Fibroblast of lung (primary cell): ENCODE measurements at places on chromosomes 1 and 21.
A peak's percentile ranks its signal among the peaks of the same experiment; 100 is the strongest.

DNA sequence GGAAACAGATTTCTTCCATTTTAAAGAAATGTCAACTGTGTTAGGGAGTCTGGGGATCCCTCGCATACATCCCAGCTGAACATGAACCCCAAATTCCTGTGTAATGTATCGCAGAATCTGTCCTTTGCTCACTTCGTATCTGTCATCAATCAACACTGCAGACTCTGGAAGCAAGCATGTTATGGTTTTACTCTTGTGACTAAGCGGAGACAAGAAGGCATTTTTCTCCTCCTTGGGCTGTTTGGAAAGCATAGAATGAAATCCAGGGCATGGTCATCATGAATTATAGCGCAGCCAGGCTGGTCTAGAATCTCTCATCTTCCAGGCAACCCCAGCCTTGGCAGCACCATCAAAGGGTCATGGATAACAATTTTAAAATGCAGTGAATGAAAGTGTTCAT, 290.2 kb downstream of the KIF26B start:
- DNase-seq: no peak

DNA sequence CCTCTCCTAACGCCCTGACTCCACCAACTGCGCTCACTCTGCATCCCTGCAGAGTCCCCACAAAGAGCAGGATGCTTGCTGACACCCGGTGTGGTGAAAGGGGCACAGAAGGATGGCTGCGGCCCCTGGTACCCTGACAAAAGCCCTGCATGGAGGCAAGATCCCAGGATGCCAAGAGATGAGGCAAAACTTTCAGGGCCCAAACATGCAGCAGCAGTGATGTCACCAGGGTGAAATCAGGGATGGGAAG, 36.6 kb downstream of the SLC9A1 start:
- no peak for DNase-seq

GRCh38 chr1:203628201-203629015, 1.8 kb downstream of the ATP2B4 start:
- peak; percentile 60 for DNase-seq

GRCh38 chr1:220726634-220727033, 21.5 kb upstream of the MTARC2 start:
- DNase-seq: no peak

- no peak for DNase-seq
Measured at GRCh38 chr1:80645621-80646020, 1155.1 kb upstream of the ADGRL2 start.

DNA sequence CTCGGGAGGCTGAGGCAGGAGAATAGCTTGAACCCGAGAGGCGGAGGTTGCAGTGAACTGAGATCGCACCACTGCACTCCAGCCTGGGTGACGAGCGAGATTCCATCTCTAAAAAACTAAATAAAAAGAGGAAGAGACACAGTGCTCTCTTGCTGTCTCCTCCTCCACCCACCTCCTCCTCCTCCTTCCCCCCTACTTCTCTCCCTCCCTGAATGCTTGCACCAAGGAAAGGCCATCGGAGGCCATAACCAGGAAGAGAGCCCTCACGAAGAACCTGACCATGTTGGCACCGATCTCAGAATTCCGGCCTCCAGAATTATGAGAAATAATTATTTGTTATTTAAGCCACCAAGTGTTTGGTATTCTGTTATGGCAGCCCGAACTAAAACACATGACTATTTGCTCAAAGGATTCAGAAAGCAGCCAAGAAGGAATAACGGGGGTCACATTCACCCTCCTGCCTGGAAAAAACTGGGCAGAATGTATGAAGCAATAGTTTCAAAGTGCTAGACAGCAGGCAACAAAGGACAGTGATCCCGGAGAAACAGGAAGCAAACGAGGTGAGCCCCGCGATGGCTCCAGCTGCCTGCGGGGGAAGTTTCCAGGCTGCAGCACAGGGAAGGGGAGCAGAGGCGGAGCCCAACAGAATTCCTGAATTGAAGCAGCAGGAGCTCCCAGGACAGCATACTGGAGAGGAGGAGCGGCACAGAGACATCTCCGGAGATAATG, 35.8 kb downstream of the LDLRAD1 start:
- peak; percentile 39 for DNase-seq

- DNase-seq: no peak
Measured at GRCh38 chr1:200307755-200308066, 102.1 kb downstream of the ZNF281 start.

- no peak for DNase-seq
Measured at GRCh38 chr1:211587123-211587522, 8.2 kb upstream of the SLC30A1 start.

DNA sequence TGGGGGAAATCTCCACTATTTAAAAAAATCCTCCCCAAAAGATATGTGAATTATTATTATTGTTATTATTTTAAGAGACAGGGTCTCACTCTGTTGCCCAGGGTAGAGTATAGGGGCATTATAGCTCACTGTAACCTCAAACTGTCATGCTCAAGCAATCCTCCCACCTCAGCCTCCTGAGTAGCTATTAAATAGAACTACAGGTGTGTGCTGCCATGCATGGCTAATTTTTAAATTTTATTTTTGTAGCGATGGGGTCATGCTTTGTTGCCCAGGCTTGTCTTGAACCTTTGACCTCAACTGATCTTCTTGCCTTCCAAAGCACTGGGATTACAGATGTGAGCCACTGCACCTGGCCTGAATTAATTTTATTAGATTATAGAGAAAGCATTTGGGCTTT, 116.8 kb downstream of the RABGAP1L start:
- no peak for DNase-seq

GRCh38 chr1:228022571-228023293, 15.9 kb downstream of the WNT3A start:
- no peak for DNase-seq

DNA sequence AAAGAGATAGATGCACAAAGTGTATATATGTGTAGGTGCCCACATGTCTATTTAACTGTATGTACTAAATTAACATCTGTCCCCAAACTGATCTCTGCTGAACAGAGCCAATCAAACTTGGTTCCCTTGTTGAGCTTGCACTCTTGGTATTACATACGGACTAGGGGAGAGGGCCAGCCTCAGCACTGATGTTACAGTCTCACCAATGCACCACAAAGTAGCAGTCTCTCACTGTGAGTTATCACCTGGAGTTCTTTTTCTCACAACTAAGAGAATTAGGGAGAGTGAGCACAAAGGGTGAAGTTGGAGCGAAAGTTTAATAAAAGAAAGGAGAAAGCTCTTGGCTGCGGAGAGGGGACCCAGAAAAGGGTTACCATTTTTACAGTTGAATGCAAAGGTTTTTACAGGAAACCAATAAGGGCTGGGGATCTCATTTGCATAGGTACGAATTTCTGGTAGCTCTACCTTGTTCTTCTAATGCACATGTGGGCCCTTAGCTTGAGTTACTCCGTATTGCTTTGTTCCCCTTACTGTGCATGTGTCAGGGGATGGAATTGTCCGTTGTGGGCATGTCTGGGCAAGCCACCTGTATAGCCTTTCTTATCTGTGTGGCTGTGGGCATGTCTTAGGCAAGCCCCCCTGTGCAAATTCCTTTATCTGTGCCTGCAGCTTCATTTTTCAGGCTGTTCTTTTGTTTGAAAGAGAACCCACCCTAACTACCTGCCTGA, 13.3 kb upstream of the CHI3L2 start:
- DNase-seq: no peak

- DNase-seq: no peak
Measured at GRCh38 chr1:37189111-37189510, 154.8 kb upstream of the GRIK3 start.

GRCh38 chr1:6785728-6786505, 663 bp downstream of the CAMTA1 start:
- DNase-seq: no peak

- no peak for DNase-seq
Measured at GRCh38 chr1:195275710-195276109, 1332.5 kb downstream of the KCNT2 start.

GRCh38 chr1:64242895-64243756, 39.7 kb downstream of the UBE2U start:
- peak; percentile 34 for DNase-seq

DNA sequence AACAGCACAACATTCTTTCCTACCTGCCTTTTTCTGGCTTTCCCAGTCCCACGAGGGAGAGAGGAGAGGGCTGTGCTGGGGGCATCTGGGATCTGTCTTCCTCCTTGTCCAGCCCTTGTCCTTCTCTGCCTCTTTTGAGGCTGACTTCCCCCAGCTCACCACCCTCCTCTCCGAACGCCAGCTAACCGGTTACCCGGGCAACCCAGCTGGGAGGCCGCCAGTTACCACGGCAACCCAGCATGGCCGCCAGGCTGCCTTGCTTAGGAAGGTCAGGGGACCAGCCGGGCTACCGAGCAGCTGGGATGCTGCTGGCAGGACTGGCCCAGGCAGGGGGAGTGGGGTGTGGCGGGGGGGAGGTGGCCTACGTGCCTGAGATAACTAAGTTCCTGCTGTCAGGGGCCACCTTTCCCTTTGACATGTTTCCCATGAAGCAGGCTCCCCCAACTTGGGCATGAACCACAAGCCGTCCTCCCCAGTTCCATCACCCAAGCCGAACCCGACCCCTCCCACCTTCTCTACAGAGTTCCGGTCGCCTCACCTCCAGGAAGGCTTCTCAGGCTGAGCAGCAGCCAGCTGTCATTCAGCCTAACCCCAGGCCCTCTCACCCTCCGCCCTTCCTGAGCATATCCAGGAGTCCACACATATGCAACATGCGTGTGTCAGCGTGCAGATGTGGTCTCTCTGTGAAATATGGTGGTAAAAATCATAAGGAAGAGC, 8.7 kb downstream of the PLEKHA6 start:
- DNase-seq: peak; percentile 79

- no peak for DNase-seq
Measured at GRCh38 chr21:34594566-34595234, 20.2 kb downstream of the RCAN1 start.

DNA sequence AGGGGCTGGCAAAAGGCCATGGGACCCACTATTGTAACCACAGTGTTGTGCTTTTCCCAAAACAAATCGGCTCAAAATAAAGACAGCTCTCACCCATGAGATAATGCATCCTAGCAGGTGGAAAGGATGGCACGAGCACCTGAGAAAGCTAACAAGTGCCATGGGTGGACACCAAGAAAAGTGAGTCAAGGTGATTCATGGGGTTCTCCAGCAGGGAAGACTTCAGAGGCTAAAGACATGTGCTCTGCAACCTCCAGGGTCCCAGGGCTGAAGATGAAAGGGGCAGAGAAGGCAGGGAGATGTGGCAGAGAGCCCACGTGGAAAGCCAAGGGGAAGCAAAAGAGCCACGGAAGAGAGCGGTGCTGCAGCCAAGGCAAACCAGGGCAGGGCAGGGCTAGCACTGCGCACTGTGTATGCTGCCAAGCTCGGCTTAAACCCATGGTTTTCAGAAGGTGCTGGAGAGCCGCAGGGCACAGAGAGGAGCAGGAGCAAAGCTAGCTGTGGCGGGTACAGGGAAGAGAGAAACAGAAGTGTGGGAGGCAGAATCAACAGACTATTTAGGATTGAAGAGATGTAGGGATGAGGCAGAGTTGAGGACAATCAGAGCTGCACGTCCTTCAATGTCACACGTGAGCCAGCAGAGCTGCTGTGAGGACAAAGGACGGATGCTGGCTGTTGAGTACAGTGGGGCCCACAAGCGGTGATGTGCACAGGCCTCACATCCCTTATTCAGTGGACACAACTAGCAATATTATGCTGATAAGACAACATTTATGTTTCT, 41.8 kb upstream of the C1orf198 start:
- DNase-seq: no peak

GRCh38 chr1:47870946-47871676, 126.1 kb downstream of the TRABD2B start:
- DNase-seq: no peak

GRCh38 chr1:115977499-115978258, 1.4 kb downstream of the SLC22A15 start:
- DNase-seq: peak; percentile 66

DNA sequence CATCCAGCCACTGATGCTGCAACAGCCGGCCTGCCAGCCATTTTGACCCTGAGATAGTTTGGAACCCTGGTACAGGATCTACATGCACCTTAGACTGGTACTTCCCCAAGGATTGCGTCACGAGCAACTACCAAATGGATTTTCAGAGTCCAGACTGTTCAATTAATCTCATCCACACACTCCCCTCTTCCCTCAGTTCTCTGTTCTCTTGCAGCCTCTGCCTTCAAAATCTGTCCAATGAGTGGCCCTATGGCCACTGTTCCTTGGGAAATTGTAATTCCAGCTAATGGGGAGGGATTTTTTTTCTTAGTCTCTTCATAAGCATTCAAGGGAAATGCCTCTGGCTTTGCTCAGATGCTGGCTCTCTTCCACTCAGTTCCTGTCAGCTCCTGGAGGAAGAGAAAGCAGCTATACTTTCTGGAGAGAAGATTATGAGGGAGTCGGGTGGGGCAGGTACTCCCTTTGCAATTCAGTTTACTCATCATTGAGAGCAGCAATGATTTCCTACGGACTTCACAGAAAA, 19.8 kb upstream of the UAP1 start:
- DNase-seq: peak; percentile 95

- no peak for DNase-seq
Measured at GRCh38 chr1:12112711-12113161, 49.6 kb downstream of the TNFRSF8 start.

DNA sequence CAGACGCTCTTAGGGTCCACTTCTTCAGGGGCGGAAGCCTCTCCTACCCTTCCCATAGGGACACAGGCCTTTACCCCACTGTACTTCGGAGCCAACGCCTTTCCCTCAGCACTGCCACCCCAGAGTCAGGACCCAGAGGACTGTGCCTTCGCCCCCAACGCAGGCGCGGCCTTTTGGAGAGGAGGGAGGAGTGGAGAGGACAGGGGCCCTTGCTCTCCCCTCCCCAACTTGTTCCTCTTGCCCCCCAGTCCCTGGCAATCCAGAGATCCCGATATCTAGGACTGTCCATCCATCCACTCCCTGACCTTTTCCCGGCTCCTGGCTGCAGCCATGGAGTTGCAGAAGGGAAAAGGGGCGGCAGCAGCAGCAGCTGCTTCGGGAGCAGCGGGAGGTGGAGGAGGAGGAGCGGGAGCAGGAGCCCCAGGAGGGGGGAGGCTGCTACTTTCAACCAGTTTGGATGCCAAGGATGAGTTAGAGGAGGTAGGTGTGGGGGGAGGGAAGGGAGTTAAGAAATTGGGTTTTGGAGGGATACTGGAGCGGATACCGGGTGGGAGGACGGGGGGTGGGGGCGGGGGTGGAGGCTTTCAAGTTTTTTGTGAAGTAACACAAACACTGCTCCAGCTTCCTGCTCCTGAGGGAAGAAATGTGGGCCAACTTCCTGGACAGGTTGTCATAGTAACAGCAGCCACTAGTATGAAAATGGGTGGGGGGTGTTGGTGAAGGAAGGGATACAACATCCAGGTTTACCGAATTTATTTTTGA, 636 bp downstream of the INTS3 start:
- DNase-seq: peak; percentile 47

DNA sequence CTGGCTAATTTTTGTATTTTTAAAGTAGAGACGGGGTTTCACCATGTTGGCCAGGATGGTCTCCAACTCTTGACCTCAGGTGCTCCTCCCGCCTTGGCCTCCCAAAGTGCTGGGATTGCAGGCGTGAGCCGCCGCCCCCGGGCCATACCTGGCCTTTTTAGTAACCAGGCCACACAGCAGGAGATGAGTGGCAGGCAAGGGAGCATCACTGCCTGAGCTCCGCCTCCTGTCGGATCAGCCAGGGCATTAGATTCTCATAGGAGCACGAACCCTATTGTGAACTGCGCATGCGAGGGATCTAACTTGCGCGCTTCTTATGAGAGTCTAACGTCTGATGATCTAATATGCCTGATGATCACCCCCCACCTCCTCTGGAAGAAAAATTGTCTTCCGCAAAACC, 308.7 kb upstream of the PRMT6 start:
- DNase-seq: no peak
